ENCODE measurements at places on chromosomes 7 and 10. TPM values are rescaled to one million over a fixed set of nuclear protein-coding genes. Genes with fewer than 3 reads are reported as not detected.

VWC2 gene
- polyA plus RNA-seq: not detected

DNA sequence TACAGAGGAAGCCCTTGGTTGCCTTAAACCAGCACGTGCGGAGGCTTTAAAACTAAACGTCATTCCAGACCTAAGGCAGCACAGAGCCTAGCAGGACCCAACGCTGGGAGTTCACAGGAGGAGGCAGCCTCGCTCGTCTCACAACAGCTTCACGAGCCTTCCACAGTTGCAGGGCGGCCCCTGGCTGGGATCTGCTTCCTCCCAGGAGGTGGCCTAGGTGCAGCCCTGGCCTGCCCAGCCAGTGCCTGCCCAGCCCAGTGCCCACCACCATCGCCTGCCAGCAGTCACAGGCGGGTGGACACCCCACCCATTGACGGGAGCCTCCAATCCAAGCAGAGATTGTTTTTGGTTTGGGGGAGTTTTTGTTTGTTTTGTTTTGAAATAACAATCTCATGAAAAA lies 96.5 kb downstream of the PTPRN2 start:
- DNase-seq: no peak

- DNase-seq: peak; percentile 5
Observed at GRCh38 chr7:155463114-155463811, 5.3 kb downstream of the EN2 start.

- DNase-seq: peak; percentile 80
Observed at GRCh38 chr7:73738220-73738611, 386 bp downstream of the ABHD11 start.

PIK3AP1 gene
- polyA plus RNA-seq: 167 TPM

SUN3 gene
- polyA plus RNA-seq: not detected

PCLO gene
- polyA plus RNA-seq: 0.27 TPM

GRCh38 chr7:29987811-29988317 lies 1.7 kb downstream of the SCRN1 start:
- peak; percentile 39 for DNase-seq

DNA sequence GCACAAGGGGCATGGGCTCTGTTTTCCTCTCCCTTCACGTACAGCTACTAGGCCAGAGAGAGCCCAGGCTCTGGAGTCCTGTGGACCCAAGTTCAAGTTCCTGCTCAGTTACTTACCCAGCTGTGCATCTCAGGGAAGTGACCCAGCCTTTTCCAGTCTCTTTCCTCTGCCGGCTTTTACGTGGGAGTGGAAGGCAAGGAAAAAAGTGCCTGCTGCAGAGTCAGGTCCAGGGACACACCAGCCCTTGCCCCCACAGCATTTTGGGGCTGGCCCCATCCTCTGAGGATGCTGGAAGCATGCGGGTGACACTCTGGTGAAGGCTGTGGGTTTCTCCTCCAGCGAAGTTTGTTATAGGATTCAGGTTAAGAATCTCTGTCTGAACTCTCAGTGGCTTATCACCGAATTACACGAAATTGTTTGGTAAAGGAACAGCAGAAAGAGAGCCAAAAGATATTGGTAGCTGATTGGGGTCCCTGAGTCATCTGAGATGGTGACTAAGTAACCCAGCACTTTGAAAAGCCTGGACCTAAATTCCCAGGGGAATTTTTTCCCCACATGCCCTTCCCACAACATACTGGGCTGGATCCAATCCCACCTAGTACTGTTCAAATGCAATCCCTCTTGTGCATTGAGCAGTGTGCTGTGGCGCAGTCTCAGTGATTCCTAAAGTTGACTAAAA lies 424.3 kb downstream of the RPS24 start:
- no peak for DNase-seq

- no peak for DNase-seq
Observed at GRCh38 chr10:93193906-93194305, 120.2 kb downstream of the CYP26A1 start.

PLEKHS1 gene
- polyA plus RNA-seq: 0.06 TPM

GRCh38 chr7:86949052-86949778 lies 110.2 kb downstream of the ELAPOR2 start:
- DNase-seq: peak; percentile 43

DNA sequence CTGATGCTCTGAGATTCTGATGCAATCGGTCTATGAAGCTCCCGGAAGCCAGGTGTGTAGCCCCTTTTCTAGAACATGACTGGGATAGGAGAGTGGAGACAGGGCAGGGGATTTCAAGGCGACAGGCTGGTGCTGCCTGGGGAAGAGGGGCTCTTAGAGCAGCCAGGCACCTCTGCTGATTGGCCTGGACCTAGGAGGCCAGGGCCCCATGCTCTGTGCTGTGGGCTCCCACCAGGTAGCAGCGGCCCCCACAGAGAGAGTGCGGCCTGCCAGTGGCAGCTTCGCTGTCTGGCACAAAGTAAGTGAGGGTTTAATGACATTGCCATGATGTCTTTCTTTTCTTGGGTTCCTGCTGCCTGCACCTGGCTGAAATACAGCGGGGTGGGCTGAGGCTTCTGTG lies 99.4 kb upstream of the PODXL start:
- DNase-seq: no peak

AQP1 gene
- not detected for polyA plus RNA-seq

GRCh38 chr10:17744341-17744861 lies 7.6 kb upstream of the TMEM236 start:
- DNase-seq: no peak

DNA sequence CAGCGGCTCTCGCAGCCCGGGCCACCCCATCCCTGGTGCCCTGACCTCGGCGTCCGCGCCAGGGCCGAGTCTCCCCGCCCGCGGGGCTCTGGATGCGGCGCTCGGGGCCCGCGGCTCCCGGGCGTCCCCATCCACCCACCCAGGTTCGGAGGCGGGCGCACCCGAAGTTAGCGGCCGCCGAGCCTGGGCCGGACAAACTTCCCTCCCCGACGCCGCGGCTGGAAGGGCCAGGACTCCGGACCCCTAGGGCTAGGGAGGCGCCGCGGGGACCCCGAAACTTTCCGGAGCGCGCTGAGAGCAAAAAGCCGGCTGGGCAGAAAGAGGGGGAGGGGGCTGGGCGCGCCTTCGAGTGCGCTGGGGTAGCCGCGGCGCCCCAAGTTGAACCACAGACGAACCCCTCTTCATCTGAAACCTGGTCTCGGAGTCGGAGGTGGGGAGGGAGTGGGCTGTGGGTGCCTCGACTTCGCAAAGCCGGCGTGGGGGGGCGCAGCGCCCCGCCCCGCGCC lies 3.7 kb upstream of the ELFN1 start:
- DNase-seq: peak; percentile 42

GRCh38 chr7:96589038-96589437 lies 120.6 kb downstream of the SEM1 start:
- no peak for DNase-seq

CACNB2 gene
- polyA plus RNA-seq: not detected

GRCh38 chr10:70853457-70853856 lies 34.9 kb downstream of the PCBD1 start:
- DNase-seq: no peak

- DNase-seq: no peak
Observed at GRCh38 chr10:132897516-132898381, 44.6 kb downstream of the CFAP46 start.

GLRX3 gene
- 26.1 TPM for polyA plus RNA-seq

HKDC1 gene
- 0.10 TPM for polyA plus RNA-seq

NXPH1 gene
- polyA plus RNA-seq: not detected

ZPBP gene
- polyA plus RNA-seq: 0.55 TPM

- DNase-seq: no peak
Observed at GRCh38 chr10:48595539-48595932, 9.3 kb downstream of the ARHGAP22 start.

- DNase-seq: no peak
Observed at GRCh38 chr10:132987671-132988571, 45.6 kb upstream of the CFAP46 start.

RBM33 gene
- 33.5 TPM for polyA plus RNA-seq

DNA sequence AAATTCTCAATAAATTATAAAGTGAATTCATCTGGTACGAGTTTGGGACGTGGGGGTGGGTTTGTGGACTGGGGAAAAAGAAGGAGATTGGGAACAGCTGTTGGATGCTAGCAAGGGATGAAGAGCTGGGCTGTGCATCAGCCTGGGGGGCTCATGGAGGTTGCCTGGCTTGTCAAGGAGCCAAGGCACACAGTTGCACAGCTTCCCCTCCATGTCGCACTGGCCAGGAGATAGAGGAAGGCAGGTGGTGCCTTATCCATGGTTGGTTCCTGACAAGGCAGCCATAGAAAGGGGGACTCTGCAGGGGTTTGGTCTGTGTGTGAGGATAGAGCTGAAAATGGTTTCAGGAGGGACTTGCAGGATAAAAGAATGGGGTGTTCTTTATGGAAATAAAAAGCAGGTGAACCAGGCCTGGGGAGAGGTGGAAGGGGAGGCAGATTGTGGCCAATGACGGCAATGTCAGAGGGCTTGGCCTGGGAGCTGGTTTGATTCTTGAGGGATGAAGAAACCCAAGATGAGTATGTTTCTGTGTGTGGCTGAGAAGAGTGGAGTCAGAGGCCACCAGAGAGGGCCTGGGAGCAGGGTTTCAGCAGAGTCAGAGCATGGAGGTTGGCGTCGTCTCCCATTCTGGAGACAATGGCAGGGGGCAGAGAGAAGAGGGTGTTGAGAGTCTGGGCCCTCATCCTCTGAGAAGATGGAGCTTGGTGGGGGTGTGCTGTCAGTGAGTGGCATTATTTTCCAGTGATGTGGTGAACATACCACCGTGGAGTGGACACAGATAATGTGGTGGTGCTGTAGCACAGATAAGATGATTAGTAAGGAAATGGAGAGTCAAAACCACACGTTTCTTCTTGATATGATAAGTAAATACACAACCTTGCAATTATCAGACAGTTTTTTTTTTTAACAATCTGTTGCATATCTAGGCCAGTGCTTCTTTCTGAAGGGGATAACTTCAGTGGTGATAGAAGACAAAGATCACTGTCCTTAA lies 108.2 kb downstream of the PTPN20 start:
- no peak for DNase-seq

GRCh38 chr10:129609551-129609950 lies 142.5 kb downstream of the MGMT start:
- no peak for DNase-seq

- no peak for DNase-seq
Observed at GRCh38 chr10:129553928-129554327, 86.9 kb downstream of the MGMT start.

- DNase-seq: peak; percentile 49
Observed at GRCh38 chr7:35530124-35531109, 164.5 kb downstream of the HERPUD2 start.

HYAL4 gene
- not detected for polyA plus RNA-seq

CYP3A4 gene
- not detected for polyA plus RNA-seq

SDK1 gene
- 0.73 TPM for polyA plus RNA-seq

SPACDR gene
- polyA plus RNA-seq: 2.9 TPM

KCND2 gene
- polyA plus RNA-seq: not detected

XRCC2 gene
- polyA plus RNA-seq: 0.66 TPM

DNA sequence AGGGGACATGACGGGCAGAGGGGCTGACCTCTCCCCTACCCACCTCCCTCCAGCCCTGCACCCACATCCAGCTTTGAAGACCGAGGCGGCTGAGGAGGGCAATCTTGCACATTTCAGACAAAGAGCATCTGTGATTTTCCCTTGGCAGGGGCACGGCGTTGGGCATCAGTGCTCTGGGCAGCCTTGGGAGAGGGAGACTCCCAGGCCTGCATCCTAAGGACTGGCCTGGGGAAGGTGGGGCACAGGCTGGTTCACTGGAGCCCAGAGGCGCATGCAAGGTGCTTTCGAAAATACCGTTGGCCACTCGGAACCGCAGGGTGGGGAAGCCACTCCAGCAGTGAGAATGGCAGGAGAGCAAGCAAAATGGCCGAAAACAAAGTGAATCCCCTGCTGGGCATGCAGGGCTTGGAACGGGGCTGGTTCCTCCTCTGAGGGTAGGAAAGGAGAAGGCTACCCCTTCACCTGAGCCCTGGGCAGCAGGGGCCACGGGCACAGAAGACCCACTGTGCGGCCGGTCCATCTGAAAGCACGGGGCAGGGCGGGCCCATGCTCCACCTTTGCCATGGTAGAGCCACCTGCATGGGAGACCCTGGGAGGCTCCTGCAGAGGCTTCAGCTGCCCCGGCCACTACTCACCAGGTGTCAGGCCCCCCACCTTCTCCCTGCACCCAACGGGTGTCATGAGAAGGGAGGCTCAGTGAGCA lies 49.8 kb downstream of the EBF3 start:
- DNase-seq: no peak

PMS2 gene
- polyA plus RNA-seq: 8.1 TPM
